Amniotic stem cell (primary cell): ENCODE measurements at places on chromosomes 7 and 10.

DNA sequence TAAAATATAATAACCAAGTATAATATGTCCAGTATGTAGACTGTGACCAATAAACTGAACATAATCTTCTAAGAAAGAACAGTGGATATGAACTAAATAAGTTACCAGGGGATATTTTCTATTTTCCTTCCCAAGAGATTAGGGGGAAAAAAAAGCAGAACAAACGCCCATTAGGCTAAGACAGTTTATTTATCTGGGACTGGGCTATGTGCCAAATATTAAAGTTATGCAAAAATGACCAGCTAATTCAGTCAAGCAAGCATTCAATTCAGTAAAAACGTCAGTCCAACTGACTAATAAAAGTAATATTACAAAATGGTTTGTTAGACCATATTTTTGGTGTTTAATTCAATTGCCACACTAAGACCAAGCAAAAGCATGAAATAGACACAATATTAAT, 122.2 kb downstream of the TSPAN12 start:
- no peak for DNase-seq

DNA sequence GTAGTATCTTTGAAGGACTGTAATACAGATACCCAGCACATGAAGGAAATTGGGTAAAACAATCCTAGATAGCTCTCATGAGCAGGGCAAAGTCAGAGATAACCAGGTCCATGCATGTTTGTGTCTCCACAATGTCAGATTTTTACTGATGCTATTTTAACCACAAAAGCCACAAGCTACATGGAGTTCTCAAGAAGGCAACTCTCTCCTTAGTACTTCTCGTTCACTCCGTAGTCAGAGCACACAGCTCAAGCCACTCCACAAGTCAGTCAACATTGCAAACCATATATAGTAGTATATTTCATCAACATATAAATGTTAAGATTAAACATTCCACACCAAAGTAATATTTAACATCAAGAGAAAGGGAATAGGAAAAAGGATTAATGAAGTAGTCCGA, 98.0 kb upstream of the PIK3CG start:
- no peak for DNase-seq

DNA sequence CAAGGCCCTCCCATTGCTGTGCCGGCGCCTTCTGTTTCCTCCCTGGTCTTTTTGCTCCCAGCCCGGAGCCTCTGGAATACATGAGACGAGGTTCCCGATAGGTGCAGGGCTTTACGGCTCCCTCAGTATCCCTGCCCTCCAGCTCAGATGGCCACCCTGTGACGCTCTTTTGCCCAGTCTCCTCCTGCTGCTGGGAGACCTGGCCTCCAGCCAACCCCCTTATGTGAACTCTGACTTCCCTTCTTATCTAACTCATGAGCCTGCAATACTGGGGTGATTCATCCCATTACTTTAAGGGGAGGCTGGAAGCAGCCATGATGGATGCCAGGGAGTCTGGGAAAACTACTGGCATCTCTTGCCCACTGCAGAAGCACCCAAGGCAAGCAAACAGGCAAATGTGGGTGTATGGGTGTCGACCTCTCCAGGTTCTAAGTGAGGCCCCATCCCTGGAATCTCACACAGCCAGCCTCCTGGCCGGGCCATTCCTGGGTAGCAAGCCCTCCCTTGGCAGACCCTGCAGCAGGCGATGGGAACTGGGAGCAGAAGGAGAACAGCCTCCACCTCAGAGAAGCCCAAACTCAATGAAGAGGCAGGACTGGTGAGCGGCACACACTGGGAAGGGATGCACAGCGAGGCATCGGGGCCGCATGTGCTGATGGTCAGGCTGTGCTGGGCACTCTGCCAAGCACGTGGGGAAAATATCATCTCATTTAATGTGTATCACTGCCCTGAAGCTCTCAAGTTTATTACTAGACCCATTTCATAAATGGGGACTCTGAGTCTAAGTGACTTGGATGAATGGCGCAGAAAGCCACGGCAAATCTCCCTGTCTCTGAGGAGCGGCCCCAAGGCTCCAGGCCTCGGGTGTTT, 97.5 kb downstream of the FAM53B start:
- no peak for DNase-seq

DNA sequence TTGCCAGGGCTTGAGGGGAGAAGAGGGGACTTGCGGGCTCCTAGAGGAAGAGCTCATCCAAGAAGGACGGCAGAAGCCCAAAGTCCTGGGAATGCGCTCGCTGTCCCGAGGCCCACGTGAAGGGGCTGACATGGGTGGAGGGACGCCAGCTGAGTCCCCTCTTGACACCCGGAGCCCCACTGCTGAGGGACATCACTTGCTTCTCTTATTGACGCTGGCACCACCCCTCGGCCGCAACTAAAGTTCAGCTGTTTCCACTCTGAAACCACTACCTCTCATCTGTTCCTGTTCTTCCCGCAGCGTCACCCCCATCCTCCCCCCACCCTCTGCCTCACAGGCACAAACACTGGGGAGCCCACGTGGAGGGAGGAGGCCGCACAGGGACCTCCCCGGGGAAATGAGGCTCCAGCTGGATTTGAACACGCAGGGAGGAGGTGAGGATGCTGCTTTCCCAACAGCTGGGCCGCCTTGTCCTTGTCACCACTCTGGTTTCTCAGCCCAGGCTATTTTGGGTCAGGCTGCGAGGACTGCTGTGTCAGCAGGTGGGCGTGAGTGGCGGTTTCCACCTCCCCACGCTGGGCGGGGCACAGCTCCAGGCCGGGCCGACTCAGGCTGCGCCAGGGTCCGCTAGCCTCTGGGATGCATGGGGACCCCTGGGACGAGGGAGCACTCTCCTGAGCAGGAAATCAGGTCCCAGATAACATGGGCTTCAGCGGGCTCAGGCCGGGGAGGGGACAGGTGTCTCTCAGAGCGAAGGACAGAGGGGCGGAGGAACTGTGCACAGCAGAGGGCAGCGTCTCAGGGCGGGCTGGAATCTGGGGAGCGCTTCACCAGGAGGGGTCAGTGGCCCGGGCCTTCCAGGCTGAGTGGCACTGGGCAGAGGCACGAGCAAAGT, 156.3 kb downstream of the ZNF248 start:
- no peak for DNase-seq

DNA sequence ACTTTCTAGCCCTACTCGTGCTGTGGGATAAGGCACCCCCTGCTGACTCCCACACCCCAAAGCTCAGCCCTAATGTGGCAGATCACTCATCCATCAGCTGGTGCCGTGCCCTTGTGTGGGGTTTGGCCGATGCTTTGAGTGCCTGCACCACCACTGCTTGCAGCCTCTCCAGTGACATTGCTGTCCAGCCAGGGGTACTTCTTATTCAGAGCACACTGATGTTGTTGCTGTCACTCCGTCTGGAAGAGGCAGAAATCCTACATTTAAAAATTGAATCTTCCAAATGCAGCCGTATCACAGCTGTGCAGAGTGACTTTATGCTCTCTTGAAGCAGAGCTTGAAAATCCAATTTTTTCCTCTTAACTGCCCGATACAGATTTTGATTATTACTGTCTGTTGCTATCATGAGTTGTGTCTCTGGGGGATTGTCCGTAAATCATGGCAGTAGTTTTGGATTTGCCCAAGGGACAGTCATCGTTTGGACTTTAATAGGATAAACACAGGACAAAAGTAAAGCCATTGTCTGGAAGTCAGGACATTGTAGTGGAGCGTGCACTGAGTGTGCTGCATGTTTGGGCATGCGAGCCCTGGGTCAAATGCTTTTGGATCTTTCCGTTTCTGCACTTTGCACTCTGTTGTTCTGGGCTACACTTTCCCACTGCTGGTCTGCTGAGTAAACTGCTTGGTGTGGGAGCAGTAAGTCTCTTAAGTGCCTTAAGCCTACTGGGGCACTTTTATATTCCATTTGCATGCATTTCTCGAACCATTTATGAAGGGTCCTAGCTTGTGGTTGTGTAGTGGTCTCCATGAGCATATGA, 128.2 kb downstream of the DOCK1 start:
- no peak for DNase-seq

GRCh38 chr10:90621577-90621976, 236.3 kb downstream of the HTR7 start:
- DNase-seq: no peak

DNA sequence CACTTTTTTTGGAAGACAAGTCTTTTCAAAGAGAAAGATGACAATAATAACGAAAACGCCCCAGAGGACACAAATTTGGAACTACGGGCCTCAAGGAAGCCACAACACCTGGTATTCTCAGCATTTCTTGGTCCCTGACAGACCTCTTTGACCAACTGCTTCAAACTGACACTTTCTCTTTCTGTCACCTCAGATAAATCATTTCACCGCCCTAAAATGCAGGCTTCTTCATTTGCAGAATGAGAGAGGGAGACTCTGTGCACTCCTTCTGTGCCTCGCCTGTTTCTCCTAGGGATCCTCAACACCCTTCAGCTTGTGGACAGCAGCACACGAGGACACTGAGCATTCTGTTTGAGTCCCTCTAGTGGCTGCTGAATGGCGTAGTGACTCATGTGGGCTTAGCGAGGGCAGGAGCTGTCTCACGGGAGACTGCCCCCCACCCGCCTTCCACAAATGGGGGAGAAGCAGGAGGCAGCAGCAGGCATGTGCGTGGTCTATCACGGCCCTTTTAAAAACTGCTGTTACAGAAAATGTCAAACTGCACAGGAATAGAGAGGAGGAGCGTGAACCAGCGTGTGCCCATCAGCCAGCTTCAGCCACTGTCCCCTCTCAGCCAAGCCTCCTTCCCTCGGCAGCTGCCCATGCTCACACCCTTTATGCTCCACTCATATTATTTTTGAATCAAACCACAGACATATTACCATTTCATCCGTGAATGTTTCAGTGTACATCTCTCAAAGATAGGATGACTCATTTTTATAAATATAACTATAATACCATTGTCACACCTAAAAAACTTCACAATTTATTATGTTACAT, 41.4 kb downstream of the GSDME start:
- DNase-seq: no peak

- no peak for DNase-seq
Observed at GRCh38 chr10:49398000-49398861, 2.3 kb upstream of the DRGX start.

DNA sequence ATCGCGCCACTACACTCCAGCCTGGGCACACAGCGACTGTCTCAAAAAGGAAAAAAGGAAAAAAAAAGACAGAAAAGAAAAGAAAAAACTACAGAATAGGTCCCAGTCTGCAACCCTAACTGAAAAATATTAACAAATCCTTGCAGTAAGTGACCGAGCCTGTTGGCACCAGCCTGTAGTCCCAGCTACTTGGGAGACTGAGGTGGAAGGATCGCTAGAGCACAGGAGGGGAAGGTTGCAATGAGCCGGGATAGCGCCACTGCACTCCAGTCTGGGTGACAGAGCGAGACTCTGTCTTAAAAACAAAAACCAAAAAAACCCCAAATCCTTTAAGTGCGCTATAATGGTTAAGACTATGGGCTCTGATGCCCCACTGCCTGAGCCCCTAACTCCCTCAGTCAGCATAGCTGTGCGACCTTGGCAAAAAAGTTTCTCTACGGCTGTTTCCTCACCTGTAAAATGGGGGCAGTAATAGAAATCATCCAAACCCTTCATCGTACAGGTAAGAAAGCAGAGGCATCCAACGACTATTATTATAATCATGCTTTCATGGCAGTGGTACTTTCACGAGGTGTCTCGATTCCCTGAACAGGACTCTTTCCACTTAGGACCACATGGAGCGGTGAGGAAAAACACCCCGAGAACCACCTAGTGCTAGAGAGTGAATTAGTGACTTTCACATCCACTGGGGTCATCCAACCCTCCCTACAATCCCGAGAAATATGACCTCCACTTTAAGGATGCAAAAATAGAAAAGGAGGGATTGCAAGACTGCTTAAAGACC, 755 bp downstream of the TOMM7 start:
- DNase-seq: no peak

- DNase-seq: no peak
Observed at GRCh38 chr10:133235265-133235855, 2.3 kb upstream of the VENTX start.

GRCh38 chr10:29081951-29082685, 206.8 kb upstream of the LYZL1 start:
- no peak for DNase-seq

- DNase-seq: no peak
Observed at GRCh38 chr10:50469778-50470193, 154.0 kb downstream of the SGMS1 start.

DNA sequence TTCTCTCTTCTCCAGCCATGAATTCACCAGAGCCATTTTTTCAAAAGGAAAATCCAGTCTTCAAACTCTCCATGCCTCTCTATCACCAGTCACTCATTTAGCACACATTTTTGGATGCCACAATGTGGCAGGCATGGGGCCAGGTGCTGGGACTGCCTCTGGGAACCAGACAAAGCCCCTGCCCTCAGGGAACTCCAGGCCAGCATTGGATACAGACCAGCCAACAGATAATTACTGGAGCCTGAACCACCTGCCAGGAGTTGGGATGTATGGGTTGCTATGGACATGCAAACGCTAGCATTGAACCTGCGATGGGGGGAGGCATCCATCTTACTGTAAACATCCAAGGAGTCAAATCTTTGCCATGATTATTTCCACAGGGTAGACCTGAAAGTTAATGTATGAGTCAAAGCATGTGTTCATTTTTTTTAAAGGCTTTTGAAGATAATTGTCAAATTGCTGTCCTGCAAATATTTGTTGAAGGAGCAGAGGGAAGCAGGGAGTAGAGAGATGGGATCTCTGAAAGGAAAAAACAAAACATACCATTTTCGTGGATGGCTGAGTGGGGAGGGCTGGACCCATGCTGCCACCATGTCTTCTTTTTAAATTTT, 43.2 kb downstream of the SRRM3 start:
- DNase-seq: no peak

DNA sequence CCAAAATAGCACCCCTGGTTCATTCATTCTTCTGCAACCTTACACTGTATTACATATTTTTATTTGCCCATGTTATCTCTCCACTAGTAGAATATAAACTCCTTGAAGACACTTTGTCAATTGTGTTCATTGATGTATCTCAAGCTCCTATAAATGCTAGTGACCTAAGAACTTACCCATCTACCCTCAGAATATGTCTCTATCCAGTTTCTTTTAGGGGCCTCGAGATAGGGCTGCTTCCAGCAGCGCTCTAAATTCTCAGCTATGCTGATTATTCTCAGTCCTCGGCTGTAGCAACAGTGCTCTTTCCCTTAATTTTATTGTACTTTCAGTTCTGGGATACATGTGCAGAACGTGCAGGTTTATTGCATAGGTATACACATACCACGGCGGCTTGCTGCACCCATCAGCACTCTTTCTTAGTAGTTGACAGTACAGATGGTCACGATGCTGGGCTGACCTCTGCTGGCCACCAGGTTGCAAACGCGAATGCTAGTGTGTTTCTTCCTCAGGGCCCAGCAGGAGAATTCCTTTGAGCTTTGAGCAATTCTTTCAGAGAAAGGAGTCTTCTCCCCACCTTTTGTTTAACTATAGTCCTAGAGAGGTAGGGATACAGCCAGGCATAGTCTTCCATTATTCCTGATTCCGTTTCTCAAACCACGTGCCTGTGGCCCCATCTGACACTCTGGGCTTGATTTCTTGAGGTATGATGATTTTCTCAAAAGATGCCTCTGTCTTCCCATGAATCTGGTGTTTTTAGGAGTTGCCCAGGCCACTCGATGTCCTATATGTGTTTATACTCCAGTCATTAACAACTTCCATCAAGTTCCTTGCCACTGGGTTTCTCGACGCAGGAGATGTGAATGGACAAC, 49.1 kb upstream of the CDC14C start:
- no peak for DNase-seq

- no peak for DNase-seq
Observed at GRCh38 chr7:106450716-106451115, 165.9 kb upstream of the NAMPT start.

GRCh38 chr10:126175641-126176262, 212.5 kb downstream of the ADAM12 start:
- DNase-seq: no peak

GRCh38 chr7:12685550-12685949, 1.9 kb upstream of the ARL4A start:
- no peak for DNase-seq
